SK-N-DZ (cell line): ENCODE measurements at places on chromosomes 12 and 14.

- no peak for DNase-seq
Measured at GRCh38 chr14:70118064-70118463, 70.7 kb downstream of the SLC8A3 start.

- DNase-seq = no peak
Measured at GRCh38 chr12:12590961-12591360, 20.7 kb upstream of the CREBL2 start.

DNA sequence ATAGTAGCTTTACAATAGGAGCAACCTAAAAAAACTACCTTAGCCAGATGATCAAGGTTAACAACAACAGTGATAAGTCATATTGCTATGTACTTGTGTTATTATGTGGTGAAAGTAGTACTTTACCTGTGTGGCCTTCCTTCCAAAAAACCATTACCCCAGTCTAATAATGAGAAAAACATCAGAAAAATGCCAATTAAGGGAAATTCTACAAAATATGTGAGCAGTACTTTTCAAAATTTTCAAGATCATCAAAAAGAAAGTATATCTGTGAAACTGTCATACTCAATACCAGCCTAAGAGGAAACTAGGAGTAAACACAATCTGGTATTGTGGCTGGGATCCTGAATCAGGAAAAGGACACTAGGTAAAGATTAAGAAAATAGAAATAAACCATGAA, 165.3 kb upstream of the PKP2 start:
- DNase-seq = no peak

GRCh38 chr12:66627270-66627987, 51.4 kb downstream of the GRIP1 start:
- DNase-seq = no peak

DNA sequence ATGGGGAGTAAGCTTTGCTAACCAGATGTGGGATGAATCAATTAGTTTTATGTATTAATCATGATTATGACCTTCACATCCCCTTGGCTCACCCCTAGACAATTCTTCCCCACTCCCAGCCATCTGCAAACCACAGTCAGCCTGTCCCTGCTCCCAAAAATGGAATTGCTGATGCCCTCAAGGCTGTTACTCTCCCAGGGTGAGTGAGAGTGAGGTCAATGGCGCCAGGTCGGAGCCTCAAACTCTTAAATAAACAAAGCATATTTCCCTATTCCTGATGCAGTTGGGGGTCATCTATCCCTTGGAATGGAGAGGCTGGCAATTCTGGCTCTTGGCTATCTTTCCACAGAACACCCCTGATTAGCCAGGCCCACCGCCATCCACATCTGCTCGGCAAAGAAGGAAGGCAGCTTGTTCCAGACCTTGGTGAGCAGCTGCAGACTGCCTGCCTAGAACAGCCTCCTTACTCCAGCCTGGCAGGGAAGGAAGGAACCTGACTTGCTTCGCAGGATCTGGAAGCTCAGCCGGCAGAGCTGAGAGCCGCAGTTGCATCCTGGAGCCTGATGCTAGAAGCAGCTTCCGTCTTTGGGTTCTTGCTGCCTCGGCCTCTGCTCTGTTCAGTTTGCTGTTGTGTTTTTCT, 57.0 kb downstream of the SMUG1 start:
- DNase-seq = peak; percentile 2

DNA sequence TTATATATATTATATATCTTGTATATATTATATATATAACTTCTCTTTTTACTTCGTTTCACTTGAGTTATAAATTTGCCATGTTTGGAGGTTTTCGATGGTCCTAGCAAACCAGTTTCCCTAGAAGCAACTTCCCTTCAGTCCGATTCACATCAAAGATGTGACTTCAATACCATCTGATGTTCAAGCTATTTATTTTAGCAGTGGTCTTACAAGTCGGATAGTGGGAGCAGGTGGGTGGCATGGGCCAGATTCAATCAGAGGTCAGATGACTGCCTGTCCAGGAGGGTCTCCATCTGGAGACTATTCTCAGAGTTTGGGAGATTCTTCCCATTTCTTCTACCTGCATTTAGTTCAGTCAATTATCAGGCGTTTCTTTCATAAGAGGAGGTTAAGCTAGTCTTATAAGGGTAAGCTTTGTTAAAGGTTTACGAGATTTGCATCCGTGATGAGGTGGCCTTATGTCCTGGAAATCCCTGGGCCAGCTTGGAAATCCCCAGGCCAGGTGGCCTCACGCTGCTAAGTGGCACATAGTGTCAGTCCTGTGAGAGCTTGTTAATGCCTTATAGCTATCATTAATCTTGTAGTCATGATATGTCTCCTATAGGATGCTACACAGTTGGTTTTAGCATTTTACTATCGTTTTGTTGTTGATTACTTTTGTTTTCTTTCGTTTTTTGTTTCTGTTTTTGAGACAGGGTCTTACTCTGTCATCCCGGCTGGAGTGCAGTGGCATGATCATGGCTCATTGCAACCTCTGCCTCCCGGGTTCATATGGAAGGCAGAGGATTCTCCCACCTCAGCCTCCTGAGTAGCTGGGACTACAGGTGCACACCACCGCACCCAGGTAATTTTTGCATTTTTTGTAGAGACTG, 145.8 kb downstream of the BICD1 start:
- peak; percentile 32 for DNase-seq

GRCh38 chr12:95055057-95055456, 18.4 kb downstream of the NR2C1 start:
- no peak for DNase-seq

- DNase-seq = no peak
Measured at GRCh38 chr14:101862711-101863110, 101.2 kb downstream of the PPP2R5C start.

- DNase-seq = no peak
Measured at GRCh38 chr12:128009108-128009507, 257.9 kb upstream of the TMEM132C start.

- DNase-seq = no peak
Measured at GRCh38 chr12:93184672-93185368, 192.9 kb upstream of the NUDT4 start.

- DNase-seq = no peak
Measured at GRCh38 chr12:3207175-3207574, 130.0 kb downstream of the TSPAN9 start.
